ENCODE measurements at places on chromosomes 2 and 18.
A peak's percentile ranks its signal among the peaks of the same experiment; 100 is the strongest.

DNA sequence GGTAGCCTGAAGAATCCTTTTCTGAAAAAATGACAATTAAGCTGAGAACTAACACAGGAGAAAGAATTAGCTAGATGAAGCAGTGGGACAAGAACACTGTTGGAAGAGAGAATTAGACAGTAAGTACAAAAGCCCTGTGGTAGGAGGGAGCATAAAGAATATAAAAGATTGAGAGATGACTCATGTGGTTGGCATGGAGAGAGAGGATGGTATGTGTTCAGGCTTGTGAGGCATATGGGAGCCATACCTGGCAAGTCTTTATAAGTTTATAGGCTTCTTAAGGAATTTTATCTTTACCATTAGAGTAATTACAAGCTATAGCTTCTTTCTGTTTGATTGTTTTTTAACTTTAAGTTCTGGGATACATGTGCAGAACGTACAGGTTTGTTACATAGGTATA is 325.0 kb downstream of the ARL6IP6 start:
- no peak for DNase-seq

DNA sequence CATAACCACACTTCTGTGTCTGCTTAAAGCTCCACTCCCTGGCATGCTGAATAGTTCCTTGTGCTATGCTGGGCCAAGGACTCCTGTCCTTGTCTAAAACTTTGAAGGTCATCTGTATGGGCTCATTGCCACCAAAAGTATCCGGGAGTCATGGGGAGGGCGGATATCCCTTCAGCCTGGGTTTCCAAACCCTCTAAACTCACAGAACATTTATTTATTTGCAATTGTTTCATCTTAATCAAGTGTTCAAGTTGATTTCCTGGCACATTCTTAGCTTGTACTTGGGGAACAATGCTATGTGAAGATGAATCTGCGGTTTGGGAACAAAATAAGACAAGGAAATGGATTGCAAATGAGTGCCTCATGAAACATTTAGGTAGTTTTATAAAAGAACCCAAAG is 1.8 kb downstream of the NOSTRIN start:
- DNase-seq = no peak

DNA sequence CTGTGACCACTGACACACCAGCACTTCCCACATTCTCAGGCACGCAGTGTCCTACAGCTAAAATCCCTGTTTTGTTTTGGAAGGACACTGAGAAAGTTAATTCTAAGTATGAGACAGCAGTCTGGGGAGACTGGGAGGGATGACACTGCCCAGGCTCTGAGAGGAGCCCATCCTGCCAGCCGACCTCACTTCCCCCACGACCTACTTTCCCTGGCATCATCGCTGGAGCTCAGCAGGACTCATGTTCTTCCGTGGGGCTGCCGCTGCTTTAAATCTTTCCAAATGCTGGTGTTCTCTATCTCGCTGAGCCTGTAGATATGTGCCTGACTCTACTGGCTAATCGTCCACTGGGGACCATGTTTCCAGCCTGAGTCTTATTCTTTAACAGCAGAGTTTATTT is 68.8 kb upstream of the TMEM200C start:
- no peak for DNase-seq

GRCh38 chr2:178229927-178230326 is 35.6 kb downstream of the OSBPL6 start:
- DNase-seq = no peak

DNA sequence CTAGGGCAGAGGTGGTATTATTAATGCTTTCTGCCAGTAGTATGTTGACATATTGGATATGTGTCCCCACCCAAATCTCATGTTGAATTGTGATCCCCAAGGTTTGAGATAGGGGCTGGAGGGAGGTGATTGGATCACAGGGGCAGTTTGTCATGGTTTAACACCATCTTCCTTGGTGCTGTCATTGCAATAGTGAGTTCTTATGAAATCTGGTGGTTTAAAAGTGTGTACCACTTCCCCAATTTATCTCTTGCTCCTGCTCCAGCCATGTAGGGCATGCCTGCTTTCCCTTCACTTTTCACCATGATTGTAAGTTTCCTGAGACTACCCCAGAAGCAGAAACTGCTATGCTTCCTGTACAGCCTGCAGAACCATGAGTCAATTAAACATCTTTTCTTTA is 47.1 kb upstream of the THSD7B start:
- DNase-seq = no peak

- no peak for DNase-seq
Measured at GRCh38 chr18:74412116-74412880, 44.8 kb downstream of the DIPK1C start.

- no peak for DNase-seq
Measured at GRCh38 chr2:47313141-47313691, 89.7 kb upstream of the MSH2 start.

GRCh38 chr2:191421950-191422349 is 176.7 kb downstream of the MYO1B start:
- DNase-seq = no peak

- DNase-seq = no peak
Measured at GRCh38 chr2:98917031-98917471, 19.0 kb downstream of the CRACDL start.

DNA sequence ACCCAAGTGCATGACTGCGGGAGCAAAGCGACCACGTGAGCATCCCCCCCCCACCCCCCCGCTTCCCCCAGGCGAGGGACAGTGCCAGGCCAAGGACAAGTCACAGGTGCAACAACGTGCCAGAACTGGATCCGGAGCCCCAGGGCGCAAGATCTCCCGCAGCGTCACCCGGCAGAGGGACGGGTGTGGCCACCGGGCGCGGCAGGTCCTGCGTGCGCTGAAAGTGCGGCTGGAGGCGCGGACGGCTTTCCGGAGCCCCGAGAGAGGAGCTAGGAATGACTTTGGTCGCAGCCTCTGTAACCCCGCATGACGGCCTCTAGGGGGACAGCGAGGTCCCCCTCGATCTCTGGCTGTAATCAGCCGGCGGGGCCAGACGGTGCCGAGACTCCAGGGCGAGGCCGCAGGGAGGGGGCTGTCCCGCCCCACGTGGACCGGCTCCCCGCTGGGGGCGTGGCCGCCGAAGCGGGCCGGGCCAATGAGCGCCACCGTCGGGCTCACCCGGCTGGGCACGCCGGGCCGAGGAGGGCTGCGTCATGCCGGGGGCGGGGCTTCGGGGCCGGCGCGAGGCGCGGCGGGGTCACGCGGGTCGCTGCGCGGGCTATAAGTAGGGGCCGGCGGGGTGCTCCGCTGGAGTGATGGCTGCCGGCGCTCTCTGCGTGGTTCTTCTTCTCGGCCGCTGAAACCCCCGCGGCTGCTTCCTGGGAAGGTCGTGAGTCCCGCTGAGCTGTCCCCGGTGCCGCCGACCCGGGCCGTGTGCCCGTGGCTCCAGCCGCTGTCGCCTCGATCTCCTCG is at the start of gene SLC20A1:
Gene SLC20A1, plus strand, starts transcription at position 630 of the 792 bp plus-strand sequence. CDS start 890 bp downstream, outside the sequence.
- peak; percentile 98 for DNase-seq

GRCh38 chr2:164048729-164049128 is 312.9 kb upstream of the FIGN start:
- DNase-seq = no peak

- DNase-seq = no peak
Measured at GRCh38 chr2:54510916-54511315, 54.8 kb downstream of the SPTBN1 start.

- no peak for DNase-seq
Measured at GRCh38 chr2:31347319-31347718, 67.2 kb downstream of the XDH start.

DNA sequence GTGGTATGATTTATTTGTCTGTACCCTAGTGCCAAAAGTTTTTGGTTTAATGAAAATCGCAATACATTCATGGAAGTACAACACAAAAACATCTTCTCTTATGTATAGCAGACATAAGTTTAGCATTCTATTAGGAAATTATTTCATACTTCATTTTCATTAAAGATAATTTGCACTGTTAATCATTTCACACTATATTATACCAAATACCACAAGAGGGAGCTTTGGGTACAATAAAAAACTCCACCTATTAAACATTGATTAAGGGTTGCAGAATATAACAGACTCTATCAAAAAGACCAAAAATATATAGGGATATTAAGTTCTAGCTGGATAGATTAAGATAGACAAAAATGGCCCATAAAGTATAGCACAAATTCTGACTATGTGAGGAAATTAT is 79.0 kb downstream of the SLC66A3 start:
- DNase-seq = no peak

- no peak for DNase-seq
Measured at GRCh38 chr2:176533505-176534193, 264.4 kb downstream of the MTX2 start.

GRCh38 chr18:12656938-12657683 is 796 bp downstream of the SPIRE1 start:
- no peak for DNase-seq

GRCh38 chr2:217279140-217279539 is 419.3 kb upstream of the TNP1 start:
- DNase-seq = no peak
